ENCODE measurements at places on chromosomes 4 and X. TPM values are rescaled to one million over a fixed set of nuclear protein-coding genes. Genes with fewer than 3 reads are reported as not detected.

The MAGEC3 gene
- not detected for polyA plus RNA-seq

The GAGE12H gene
- polyA plus RNA-seq = not detected

The NAAA gene
- polyA plus RNA-seq = 9.7 TPM

The IL2 gene
- polyA plus RNA-seq = not detected

The MAGEA1 gene
- not detected for polyA plus RNA-seq

The RPS6KA6 gene
- polyA plus RNA-seq = 0.46 TPM

The FAT4 gene
- polyA plus RNA-seq = 0.27 TPM

The UGT2B10 gene
- polyA plus RNA-seq = not detected

The ESX1 gene
- polyA plus RNA-seq = not detected

The SLC25A53 gene
- polyA plus RNA-seq = 5.8 TPM

The IL2RG gene
- polyA plus RNA-seq = 1.1 TPM

The FAM184B gene
- polyA plus RNA-seq = 0.07 TPM

The ABHD18 gene
- polyA plus RNA-seq = 7.7 TPM

The RRH gene
- polyA plus RNA-seq = 0.09 TPM

The HS6ST2 gene
- 2.0 TPM for polyA plus RNA-seq

The PAGE2 gene
- not detected for polyA plus RNA-seq

The TMEM33 gene
- polyA plus RNA-seq = 4.2 TPM

The CCDC110 gene
- 6.2 TPM for polyA plus RNA-seq

The UNC5C gene
- 0.15 TPM for polyA plus RNA-seq

The VCX3A gene
- not detected for polyA plus RNA-seq

The GAGE1 gene
- polyA plus RNA-seq = not detected

The ADH1B gene
- polyA plus RNA-seq = 61.9 TPM

The SPANXC gene
- not detected for polyA plus RNA-seq

The MAGEB2 gene
- not detected for polyA plus RNA-seq

The L1CAM gene
- 3.9 TPM for polyA plus RNA-seq

The EPHA5 gene
- polyA plus RNA-seq = not detected

The XG gene
- polyA plus RNA-seq = 0.11 TPM

The USP38 gene
- polyA plus RNA-seq = 2.4 TPM

The KLKB1 gene
- polyA plus RNA-seq = 10.7 TPM

The NSUN7 gene
- 10.5 TPM for polyA plus RNA-seq

The REPS2 gene
- 5.2 TPM for polyA plus RNA-seq

The EVC2 gene
- 2.6 TPM for polyA plus RNA-seq

The MED12 gene
- polyA plus RNA-seq = 12.8 TPM

The PGAM4 gene
- polyA plus RNA-seq = not detected

The USP17L20 gene
- not detected for polyA plus RNA-seq

The ZNF141 gene
- polyA plus RNA-seq = 7.3 TPM

The EXOC1L gene
- not detected for polyA plus RNA-seq

The SPOCK3 gene
- polyA plus RNA-seq = 0.30 TPM

The ABLIM2 gene
- polyA plus RNA-seq = 13.1 TPM

The MAGEA6 gene
- polyA plus RNA-seq = not detected

The RENBP gene
- 2.8 TPM for polyA plus RNA-seq

The TREX2 gene
- polyA plus RNA-seq = 0.91 TPM

The FRMPD3 gene
- polyA plus RNA-seq = 1.1 TPM

The PDE6B gene
- polyA plus RNA-seq = 3.0 TPM
